Upper lobe of right lung (tissue), 1 donor: ENCODE measurements at places on chromosomes 13 and 19.
A peak's percentile ranks its signal among the peaks of the same experiment; 100 is the strongest.

DNA sequence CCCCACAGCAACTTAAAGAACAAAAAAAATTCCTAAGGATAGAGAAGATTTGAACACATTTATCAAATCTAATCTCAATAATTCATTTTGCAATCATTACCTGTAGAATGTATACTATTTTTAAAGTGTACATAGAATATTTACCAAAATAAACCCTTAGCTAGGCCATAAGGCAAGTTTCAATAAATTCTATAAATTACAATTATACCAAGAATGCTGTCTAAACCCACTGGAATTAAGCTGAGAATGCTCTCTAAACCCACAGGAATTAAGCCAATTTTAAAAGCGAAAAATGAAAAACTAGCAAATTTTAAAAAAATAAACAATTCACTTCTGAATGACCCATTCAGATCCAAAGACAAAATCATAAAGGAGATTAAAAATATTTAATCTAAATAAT is 540.4 kb upstream of the NBEA start:
- DNase-seq: no peak

- no peak for DNase-seq
Observed at GRCh38 chr13:76823969-76824368, 62.2 kb downstream of the KCTD12 start.

DNA sequence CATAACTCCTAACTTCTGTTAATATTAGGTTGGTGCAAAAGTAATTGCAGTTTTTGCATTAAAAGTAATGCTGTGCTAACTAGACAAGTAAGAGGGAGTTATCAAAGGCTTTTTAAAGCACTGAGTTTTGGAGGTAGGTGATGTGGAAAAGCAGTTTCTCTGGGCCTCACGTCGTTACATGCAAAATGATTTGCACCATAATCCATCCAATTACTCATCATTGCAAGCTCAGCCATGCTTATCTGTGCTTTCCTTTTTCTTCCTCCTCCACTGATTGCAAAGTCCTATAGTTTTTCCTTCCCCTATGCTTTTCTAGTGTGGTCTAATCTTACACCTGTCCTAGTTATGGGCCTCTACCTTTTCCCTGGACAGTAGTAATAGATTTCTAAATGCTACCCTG is 35.4 kb upstream of the INTS6 start:
- no peak for DNase-seq

- DNase-seq: no peak
Observed at GRCh38 chr13:51786425-51787265, 17.3 kb downstream of the DHRS12 start.

- no peak for DNase-seq
Observed at GRCh38 chr13:40206241-40207000, 460.0 kb downstream of the FOXO1 start.

DNA sequence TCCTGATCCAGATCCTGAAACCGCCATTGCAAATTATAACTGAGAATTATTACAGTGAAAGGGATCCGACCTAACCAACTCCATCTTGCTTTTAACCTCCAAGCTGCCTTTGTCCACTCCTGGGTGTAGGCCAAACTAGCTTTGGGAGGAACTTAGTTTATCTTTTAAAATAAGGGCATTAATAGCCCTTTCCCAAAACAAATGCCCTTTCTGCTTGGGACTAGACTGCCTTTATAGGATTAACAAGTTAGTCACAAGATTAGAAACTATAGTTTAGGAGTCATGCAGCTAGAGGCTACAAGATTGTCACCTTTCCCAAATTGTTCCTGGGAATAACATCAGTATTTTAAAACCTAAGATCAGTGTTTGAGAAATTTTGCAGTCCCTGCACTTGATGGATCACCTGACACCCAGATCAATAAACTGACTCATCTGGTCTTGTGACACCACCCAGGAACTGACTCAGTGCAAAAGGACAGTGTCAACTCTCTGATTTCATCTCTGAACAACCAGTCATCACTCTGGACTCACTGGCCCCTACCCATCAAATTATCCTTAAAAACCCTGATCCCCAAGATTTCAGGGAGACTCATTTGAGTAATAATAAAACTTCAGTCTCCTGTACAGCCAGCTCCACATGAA is 4.1 kb upstream of the ZNF841 start:
- no peak for DNase-seq

- no peak for DNase-seq
Observed at GRCh38 chr19:19597809-19598306, 20.6 kb downstream of the PBX4 start.

DNA sequence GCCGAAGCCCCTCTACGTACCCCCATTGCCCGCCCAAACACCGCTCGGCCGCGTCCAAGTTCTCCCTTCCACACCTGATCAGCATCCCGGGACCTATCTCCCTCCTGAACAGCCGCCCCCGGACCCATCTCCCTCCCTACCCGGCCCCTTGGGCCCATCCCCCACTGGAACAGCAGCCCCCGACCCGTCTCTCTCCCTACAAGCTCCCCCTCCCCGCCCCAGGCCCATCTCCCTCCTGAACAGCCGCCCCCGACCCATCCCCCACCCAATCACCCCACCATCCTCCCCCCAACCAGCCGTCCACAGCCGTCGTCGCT is 610 bp downstream of the ZSCAN1 start:
- no peak for DNase-seq

- DNase-seq: no peak
Observed at GRCh38 chr19:10262771-10263170, 8.1 kb upstream of the ICAM1 start.

DNA sequence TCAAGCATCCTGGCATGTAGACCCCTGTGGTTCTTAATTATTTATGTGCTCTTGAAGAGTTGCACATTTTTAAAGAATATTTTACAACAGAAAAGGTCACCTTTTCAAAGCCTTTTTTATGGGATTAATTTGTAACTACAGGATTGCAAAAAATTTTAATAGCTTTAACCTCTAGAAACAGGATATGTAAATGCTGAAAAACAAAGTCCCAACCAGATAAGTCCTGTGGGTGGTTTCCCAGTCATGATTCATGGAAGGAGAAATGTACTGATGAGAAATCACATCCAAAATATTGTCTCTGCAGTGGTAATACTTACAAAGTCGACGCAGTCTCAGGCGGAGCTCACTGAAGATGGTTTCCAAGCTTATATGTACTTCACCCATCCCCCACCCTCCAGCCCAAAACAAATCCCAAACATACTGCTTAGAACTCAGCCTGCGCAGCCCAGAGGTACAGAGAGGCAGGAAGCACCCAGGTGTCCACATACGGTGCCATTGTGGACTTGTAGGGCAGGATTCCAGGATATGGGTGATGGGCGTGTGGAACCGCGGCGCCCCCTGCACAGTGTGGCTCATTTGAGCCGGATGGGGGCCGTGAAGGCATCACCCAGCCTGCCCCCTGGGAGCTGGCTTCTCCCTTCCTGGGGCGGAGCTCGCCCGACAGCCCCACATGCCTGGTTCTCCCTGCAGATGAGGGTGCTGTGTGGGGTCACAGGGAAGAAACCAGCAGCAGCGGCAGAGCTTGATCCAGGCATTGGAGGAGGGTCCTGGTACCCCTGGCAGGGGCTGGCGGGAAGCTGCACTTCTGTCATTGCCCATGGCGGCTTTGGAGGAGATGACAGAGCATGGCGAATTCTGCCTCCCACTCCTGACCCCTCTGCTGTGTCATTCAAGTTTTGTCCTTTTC is 101.2 kb downstream of the ATP11A start:
- no peak for DNase-seq

DNA sequence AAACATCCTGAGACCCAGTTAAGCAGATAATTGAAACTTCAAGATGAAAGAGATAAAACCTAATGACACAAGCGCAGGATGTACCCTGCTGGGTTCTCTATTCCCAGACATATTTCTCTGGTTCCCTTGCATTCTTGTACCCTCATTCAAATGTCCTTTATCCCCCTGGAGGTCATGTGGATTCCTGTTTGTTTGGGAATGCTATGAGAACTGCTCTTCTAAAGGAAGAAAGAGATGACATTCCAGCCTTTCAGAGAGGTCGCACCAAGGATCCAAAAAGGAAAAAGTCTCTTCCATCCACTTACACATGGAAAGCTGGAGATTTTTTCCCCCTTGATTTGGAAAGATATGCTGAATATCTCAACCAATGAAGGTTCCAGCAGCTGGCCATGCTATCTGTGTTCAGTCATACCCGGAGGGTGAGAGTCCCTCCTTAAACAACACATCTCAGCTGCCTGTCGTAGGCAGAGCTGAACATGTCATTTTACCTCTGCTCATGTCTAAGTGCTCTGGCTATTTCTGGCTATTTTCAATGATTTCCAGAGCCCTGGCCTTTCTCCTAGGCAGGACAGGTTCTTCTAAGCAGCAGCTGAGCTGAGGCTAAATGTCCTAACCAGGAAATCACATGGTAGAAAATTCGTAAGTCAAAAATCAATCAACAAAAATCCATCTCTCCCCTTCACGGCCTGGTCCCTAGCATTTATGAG is 52.5 kb downstream of the C13orf42 start:
- DNase-seq: no peak

GRCh38 chr19:40241809-40242384 is 15.4 kb upstream of the CCNP start:
- DNase-seq: no peak

DNA sequence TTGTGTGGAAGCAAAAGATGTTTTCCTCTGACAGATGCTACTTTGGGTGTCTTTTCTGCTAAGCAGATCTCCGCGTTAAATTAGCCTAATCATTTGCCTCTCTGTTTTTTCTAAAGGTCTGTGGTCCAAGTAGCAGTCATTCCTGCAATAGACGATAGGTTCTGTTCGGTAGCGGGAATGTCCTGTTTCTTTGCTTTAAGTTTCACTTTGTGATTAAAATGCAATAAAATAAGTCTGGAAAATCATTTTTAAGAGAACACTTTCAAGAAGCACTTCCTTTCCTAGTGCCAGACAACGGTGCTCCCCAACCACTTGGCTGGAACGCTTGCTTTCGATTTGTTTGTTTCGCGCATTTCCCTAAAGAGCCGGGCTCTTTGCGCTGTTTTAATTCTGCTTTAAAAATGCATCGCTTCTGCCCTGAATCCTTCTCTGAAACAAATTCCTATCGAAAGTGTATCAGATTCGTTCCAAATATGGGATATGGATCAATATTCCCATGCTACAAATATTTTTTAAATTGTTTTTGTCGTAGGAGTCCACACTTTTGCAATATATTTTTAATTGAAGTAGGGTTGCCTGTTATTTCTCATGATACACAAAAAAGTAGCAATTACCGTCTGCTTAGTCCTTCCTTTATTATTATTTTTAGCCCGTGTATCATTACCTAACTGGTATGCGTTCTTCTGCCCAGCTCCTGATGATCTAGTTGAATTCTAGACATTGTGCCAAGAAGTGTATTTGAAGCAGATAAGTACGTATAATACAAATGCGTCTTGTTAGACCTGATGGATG is 14.2 kb downstream of the ZIC2 start:
- DNase-seq: no peak

DNA sequence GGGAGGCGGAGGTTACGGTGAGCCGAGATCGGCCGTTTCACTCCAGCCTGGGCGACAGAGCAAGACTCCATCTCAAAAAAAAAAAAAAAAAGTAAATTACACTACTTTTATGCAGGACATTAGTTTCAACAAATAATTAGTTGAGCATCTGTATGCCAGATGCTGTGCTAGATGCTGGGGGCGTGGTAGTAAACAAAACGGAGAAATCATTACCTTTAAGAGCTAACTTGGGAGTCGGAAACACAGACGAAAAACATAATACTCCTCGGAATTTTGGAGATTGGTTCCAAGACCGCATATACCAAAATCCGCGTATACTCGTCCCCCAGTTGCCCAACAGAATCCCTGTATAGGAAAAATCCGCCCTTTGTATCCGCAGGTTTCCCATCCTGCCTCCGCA is 1.3 kb upstream of the DUS3L start:
- no peak for DNase-seq

GRCh38 chr19:55476100-55476775 is at the start of gene ZNF628:
TSS of gene ZNF628 (plus strand) at chr19:55476617. CDS start at chr19:55479911, 3,294 bp downstream.
- DNase-seq: peak; percentile 100

DNA sequence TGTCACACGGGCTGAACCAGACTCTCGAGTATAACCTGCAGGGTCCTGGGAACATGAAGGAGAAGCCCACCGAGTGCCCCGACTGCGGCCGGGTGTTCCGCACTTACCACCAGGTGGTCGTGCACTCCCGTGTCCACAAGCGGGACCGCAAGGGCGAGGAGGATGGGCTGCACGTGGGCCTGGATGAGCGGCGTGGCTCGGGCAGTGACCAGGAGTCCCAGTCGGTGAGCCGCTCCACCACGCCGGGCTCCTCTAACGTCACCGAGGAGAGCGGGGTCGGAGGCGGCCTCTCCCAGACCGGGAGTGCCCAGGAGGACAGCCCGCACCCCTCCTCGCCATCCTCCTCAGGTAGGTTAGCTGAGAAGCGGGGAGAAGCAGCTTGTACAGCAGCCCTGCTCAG is 73.2 kb downstream of the ZNF536 start:
- DNase-seq: no peak

DNA sequence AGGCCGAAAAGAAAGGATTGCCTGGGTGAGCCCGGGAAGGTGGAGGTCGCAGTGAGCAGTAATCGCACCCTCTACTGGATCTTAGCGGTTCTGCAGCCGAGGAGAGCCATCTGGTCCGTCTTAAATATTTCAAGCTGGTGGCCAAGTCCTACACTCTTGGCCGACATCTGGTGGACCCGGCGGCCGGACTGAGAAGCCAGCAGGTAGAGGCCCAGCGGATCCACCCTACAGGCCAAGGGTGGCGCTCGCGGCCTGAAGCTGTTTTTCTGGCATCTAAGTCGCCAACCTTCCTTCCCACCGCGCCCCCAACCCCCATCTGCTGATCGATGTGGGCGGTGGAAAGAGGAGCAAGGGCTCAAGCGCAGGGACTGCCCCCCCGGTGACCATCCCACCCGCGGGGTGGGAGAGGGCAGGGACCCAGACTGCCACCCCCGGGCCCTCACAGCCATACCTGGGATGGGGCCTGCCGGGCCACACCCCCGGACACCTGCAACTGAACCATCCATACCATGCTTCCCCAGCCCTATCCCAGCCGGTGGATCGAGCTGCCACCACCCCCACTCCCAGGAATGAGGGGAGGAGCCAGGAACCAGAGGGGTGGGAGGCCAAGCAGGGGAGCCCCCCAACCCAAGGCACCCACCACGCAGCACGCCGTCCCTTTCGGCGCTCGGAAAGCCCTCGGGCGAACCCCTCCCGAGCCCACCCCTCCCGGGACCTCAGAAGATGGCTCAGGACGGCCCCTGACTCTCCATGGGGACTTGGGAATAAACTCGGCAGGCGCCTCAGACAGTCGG is 46.3 kb upstream of the ZNF730 start:
- DNase-seq: no peak
